ENCODE measurements at places on chromosomes 1 and 21. TPM values are rescaled to one million over a fixed set of nuclear protein-coding genes. Genes with fewer than 3 reads are reported as not detected.

TIE1 gene
- total RNA-seq, result 1.0 TPM

TMED5 gene
- total RNA-seq, result 58.3 TPM

KCNQ4 gene
- 0.11 TPM for total RNA-seq

ADAMTS4 gene
- 1.6 TPM for total RNA-seq

OXCT2 gene
- total RNA-seq, result 0.23 TPM

CAMK2N1 gene
- total RNA-seq, result 2.9 TPM

- ATAC-seq, result no peak
Observed at GRCh38 chr1:115402753-115403184, 64.7 kb upstream of the NGF start.

GRCh38 chr1:162230517-162230916, 146.1 kb downstream of the SPATA46 start:
- ATAC-seq, result no peak

GRCh38 chr1:239912471-239912870, 179.2 kb upstream of the FMN2 start:
- ATAC-seq, result no peak
